ENCODE measurements at places on chromosomes 5 and 9. TPM values are rescaled to one million over a fixed set of nuclear protein-coding genes. Genes with fewer than 3 reads are reported as not detected.
A peak's percentile ranks its signal among the peaks of the same experiment; 100 is the strongest.

CMYA5 gene
- total RNA-seq, result 0.15 TPM

PRRC2B gene
- total RNA-seq, result 135 TPM

CD14 gene
- 0.39 TPM for total RNA-seq

GPR151 gene
- not detected for total RNA-seq

OBP2B gene
- not detected for total RNA-seq

PCDHGA7 gene
- total RNA-seq, result not detected

OTP gene
- total RNA-seq, result not detected

- H3K27me3 ChIP-seq, result no peaks in the 10 kb centered on the region
- H3K36me3 ChIP-seq, result no peaks in the 10 kb centered on the region
- no peak overlapping the region for H3K27ac ChIP-seq
These were observed 97.9 kb upstream of the EQTN start for GRCh38 chr9:27394826-27395201.

- peaks cover 2% of the 10 kb centered on the region for H3K4me1 ChIP-seq
- H3K36me3 ChIP-seq, result peaks cover 11% of the 10 kb centered on the region
- peaks cover 2% of the 10 kb centered on the region for H3K27me3 ChIP-seq
- H3K27ac ChIP-seq, result no peak overlapping the region
These were observed 18.7 kb upstream of the SPRY4 start for GRCh38 chr5:142343531-142343930.

DNA sequence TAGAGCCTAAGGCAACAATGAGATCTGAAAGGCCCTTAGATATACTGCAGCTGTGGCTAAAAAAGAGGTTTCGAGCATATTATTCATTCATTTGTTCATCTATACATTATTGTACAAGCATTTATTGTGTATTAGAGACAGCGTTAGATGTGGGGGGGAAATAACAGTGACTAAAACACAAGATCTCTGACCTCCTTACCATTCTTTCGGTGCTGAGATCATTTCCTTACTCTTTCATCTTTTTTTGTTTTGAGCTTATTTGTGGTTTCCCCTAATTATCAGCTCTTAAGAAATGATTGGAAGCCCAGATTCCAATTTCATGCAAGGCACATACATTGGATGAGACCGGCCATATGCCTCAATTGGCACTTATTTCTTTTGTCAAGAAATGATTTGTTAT lies 113.2 kb downstream of the SEC61B start:
- H3K27ac ChIP-seq, result no peak overlapping the region
- H3K27me3 ChIP-seq, result peaks cover 10% of the 10 kb centered on the region
- DNase-seq, result no peak
- H3K36me3 ChIP-seq, result no peaks in the 10 kb centered on the region
- H3K4me1 ChIP-seq, result peaks cover 4% of the 10 kb centered on the region

- H3K27ac ChIP-seq, result peak overlapping the region; percentile 79
- H3K36me3 ChIP-seq, result no peaks in the 10 kb centered on the region
- no peaks in the 10 kb centered on the region for H3K27me3 ChIP-seq
- no peak overlapping the region for H3K4me3 ChIP-seq
These were observed 30.3 kb upstream of the STING1 start for GRCh38 chr5:139512786-139513390.

GRCh38 chr5:179185941-179186411 lies 125.8 kb downstream of the ZNF354C start:
- H3K27me3 ChIP-seq, result peaks cover 15% of the 10 kb centered on the region
- H3K4me3 ChIP-seq, result no peak overlapping the region
- no peak overlapping the region for H3K27ac ChIP-seq
- H3K36me3 ChIP-seq, result no peaks in the 10 kb centered on the region

DNA sequence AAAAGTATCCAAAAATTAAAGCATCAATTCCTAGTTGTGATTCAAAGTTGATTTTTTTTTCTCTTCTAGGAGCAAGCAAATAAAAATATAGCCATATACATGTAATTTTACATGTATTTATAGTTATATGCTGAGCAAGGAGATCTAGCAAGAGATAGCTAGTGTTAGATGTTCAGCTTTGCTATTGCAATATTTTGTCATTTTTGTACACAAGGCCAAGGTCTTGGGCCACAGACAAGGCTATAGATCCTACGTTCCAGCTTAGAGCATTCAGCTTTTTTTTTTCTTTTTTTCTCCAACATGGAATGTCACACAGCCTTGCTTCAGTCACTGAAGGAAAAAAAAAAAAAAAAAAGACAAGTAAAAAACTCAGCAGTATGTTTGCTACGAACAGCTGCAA lies 36.8 kb downstream of the HMGCR start:
- no peak for DNase-seq
- H3K36me3 ChIP-seq, result peaks cover 15% of the 10 kb centered on the region
- H3K4me1 ChIP-seq, result no peaks in the 10 kb centered on the region
- no peak overlapping the region for H3K4me3 ChIP-seq
- H3K27me3 ChIP-seq, result no peaks in the 10 kb centered on the region
- no peak overlapping the region for H3K27ac ChIP-seq

- no peak overlapping the region for H3K4me3 ChIP-seq
- no peaks in the 10 kb centered on the region for H3K4me1 ChIP-seq
- H3K27ac ChIP-seq, result no peak overlapping the region
- H3K27me3 ChIP-seq, result peaks cover 2% of the 10 kb centered on the region
These were observed 16.9 kb downstream of the FREM1 start for GRCh38 chr9:14893280-14893679.

- peaks cover 2% of the 10 kb centered on the region for H3K4me1 ChIP-seq
- DNase-seq, result no peak
- no peak overlapping the region for H3K27ac ChIP-seq
- H3K36me3 ChIP-seq, result peaks cover 19% of the 10 kb centered on the region
These were observed 3.6 kb downstream of the ZFP2 start for GRCh38 chr5:178899289-178899688.

All from activated CD4-positive, alpha-beta memory T cell treated with anti-CD3 and anti-CD28 coated beads for 36 hours (primary cell).